T follicular helper cell (primary cell): ENCODE measurements at places on chromosomes 16 and 17.

DNA sequence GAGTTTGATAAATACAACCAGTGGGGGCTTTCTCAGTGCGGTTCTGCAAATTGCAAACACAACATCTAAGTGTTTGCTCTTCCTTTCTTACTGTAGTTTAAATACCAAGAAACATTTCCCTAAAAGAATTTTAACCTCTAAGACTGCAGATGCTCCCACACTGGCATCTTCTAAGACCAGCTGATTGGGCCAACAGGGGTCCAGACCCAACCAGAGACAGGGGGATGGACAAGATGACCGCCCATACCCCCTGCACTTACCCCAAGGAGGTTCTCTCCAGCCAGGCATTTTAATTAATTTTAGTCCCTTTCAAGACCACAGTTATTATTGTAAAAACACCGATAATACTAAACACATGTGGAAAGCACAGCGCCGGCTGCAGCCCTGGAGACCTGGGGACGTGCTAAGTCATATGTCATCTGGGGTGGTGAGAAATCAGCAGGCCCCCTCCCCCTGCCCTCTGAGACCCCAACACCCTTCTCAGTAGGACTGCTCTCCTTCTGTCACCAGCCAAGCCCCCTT lies 242.3 kb downstream of the SOX9 start:
- no peak for DNase-seq

- DNase-seq, result no peak
Measured at GRCh38 chr16:73056921-73057290, 9.0 kb upstream of the ZFHX3 start.

DNA sequence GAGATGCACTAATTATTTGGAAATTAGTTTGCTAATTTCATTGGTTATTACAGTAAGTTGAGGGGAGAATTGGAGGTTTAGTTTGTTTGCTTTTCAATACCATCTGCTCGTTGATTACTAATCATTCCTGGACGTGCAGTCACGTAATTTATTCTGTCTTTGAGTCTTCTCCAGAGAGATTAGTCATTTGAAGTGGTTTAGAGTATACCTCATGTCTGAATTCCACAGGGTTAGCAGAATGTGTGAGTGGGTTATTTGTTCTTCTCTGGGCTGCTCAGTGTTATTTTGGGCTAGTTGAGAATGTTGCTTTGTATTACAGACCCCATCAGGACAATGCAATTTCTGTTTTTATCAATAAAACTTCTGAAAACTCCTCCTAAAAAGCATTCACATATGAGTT lies 265.0 kb downstream of the RBFOX1 start:
- DNase-seq, result no peak

DNA sequence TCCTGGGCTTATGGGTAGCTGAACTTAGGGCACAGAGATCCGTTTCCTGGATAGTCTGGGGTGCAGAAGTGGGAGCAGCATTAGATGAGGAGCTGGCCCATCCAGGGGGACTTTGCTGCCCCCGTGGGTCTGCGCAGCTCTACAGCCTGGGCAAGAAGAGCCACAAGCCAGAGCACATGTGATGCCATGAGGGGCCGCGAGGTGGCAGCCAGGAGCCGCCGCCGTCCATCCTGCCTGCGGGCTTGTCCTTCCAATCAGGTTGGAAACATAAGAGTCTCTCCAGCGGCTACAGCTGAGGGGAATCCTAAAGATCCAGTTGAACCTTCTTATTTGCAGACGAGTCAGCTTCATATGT lies 21.9 kb downstream of the C1QTNF1 start:
- DNase-seq, result peak; percentile 32

DNA sequence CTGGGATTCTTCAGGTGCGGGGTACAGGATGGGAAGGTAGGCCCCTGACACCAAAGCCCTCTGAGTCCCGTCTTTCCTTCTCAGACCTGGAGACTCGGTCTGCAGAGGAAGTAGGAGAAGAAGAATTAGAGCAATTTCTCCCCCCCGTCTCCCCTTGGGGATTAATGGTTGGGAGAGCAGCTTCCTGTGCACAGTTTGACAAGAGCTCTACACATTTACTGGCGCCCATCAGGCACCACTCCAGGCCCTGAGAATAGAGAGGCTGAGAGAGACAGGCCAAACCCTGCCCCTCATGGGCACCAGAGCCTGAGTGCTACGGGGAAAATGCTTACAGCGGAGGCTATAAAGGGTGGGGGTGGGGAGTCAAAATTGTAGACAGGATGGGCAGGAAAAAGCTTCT lies 3.5 kb upstream of the C16orf74 start:
- no peak for DNase-seq

- DNase-seq, result no peak
Measured at GRCh38 chr16:72844225-72844920, 203.6 kb downstream of the ZFHX3 start.

DNA sequence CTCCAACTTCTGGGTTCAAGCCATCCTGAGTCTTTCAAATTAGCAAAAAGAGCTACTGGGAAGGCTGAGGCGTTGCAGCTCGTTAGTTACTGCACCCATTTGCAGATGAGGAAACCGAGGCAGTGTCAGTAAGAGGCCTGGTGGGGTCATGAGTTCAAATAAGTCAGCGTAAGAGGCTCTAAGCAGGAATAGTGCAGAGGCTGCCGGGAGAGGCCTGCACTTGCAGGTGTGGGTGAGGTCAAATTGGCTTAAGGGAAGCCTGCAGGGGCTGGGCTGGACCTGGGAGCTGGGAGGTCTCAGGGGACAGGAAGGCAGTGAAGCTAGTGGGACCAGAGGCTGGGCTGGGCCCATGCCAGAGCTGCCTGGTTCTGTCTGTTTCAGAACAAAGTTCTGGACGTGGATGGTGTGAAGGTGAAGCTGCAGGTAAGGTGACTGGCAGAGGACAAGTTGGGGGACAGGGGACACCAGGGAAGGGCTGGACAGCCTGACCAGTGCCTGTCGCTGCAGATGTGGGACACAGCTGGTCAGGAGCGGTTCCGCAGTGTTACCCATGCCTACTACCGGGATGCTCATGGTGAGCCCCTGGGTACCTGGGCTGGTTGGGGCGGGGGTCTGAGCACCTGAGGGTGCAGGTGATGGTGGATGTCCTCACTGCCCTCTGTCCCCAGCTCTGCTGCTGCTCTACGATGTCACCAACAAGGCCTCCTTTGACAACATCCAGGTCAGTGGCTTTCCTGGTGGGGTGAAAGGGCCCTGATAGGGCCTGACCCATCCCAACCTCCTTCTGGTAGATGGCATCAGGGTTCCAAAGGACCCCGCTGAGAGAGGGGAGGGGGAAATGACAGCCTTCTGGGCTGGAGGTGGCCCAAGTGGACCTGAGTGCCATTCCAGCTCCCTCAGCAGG lies 3.0 kb downstream of the RAB26 start:
- no peak for DNase-seq

DNA sequence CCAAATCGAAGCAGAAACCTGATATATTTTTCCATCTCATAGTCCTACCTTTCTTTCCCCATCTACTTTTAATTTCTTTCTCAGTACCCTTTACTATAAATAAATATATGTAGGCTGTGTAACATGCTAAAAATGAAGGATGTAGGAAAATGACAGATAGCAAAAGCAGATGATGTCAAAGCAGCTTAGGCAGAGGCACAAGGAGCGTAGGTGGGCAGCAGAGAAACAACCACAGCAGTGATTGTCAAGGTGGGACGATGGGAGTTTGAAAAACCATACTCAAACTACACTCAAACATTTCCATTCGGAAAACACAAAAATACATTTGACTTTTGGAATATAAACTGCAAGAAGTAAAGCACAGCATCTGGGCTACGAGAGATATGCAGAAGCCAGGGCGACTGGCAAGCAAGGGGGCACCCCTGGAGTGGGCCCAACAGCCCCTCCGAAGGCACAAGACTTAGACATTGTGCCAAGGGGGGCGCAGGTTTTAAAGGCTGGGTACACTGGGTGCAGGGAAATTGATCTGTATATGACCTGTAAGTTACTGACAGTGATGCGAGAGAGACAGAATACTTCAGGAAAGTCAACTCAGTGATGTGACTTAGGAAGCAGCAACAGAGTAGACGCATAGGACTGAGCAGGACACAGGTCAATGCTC lies 31.1 kb downstream of the SNN start:
- DNase-seq, result no peak

DNA sequence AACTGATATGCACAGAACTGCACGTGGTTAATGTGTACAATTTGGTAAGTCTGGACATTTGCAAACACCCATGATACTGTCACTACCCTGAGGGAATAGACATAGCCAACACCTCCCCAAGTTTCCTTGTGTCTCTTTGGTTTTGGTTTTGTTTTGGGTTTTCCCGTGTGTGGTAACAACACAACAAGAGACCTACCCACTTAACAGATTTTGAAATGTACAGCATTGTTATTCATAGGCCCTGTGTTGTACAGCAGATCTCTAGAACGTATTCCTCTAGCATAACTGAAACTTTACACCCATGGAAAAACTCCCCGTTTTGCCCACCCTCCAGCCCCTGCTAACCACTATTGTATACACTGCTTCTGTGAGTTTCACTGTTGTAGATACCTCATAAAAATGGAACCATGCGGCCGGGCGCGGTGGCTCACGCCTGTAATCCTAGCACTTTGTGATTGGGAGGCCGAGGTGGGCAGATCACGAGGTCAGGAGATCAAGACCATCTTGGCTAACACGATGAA lies 76.3 kb upstream of the TBC1D3K start:
- no peak for DNase-seq

DNA sequence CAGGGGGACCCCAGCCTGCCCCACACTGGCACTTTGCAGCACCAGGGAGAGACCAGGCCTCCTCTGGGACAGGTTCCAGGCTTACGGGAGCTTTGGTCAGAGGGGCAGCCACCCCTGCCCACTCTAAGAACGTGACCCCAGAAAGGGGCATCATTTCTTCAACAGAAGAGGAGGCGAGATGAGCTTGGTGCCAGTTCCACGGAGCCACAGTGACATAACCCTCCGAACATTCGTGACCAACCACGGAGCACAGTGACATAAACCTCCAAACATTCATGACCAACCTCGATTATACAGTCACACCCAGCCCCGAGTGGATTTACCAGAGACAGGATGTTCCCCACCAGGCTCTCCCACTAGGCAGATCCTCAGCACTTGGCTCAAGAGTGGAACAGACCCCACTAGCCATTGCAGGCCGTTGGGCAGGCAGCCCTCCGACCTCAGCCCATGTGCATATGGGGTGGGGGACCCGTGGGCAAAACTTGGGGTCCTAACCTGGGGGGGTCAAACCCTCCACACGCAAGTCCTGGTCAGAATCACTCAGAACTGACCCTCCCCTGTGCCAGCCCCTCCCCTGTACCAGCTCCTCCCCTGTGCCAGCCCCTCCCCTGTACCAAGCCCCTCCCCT lies 112.9 kb downstream of the METRNL start:
- DNase-seq, result no peak

- DNase-seq, result no peak
Measured at GRCh38 chr17:9935408-9935807, 30.3 kb upstream of the RCVRN start.

DNA sequence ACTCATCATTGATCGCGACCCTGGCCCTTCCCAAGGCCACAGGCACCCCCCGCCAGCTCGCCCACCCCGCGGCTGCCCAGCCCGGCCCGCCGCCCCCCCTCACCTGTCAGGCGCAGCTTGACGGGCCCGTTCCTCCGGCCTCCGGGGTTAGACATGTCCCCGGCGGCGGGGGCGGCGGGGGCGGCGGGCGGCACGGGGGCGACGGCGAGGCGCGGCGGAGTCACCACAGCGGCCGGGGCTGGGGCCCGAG lies 456 bp downstream of the SMURF2 start:
- no peak for DNase-seq

DNA sequence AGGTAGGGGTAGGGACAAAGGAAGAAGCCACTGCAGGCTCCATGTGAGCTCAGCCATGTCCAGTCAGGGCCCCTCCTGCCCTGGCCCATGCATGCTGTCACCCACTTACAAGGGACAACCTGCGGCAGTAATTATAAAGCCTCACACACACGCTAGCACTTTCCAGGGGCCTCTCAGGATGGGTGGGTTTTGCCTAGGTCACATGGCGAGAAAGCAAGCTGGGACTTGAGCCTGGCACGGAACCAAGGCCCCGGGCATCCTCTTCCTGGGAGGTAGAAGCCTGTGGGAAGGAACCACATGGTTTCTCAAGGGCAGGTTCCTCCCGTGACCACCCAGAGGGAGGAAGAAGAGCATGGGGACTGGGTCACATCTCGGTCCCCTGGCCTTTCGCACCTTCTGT lies 7.0 kb downstream of the ZNF319 start:
- no peak for DNase-seq

GRCh38 chr16:69105501-69106361 lies at the start of gene HAS3:
Gene HAS3, plus strand, starts transcription at chr16:69105653. Its CDS starts 3,743 bp downstream, at chr16:69109396.
- no peak for DNase-seq

DNA sequence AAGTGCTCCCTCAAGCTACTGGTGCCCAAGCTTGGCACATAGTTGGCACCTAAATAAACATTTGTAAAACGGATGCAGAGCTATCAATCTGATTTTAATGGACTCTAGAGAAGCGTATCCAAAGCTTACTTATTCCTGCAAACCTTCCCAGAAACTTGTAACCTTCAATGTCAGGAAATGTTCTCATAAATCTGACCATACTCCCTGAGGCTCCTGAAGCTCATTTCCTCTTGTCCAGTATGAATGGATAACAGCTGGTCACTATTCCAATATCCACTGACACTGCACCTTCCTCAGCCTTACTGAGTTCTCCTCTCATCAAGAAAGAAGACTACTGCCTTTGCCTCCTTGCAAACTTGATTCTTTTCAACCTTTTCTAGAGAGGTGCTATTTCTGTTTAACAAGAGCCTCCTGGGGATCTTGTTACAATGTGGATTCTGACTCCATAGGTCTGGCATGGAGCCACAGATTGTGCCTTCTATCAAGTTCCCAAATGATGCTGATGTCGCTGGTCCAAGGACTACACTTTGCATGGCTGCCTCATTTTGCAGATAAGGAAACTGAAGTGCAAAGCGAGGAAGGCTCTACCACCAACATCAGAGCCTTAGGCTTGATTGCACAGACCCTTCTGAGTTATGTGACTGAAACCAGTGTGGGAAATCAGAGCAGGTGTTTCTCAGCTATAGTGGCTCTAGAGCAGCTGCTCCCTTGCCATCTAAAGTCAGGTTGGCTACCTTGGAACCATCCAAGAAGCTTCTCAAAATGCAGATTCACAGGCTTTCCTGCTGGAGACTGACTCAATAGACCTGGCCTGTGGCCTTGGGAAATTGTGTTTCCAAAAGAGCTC lies 377.8 kb downstream of the SOX9 start:
- no peak for DNase-seq

DNA sequence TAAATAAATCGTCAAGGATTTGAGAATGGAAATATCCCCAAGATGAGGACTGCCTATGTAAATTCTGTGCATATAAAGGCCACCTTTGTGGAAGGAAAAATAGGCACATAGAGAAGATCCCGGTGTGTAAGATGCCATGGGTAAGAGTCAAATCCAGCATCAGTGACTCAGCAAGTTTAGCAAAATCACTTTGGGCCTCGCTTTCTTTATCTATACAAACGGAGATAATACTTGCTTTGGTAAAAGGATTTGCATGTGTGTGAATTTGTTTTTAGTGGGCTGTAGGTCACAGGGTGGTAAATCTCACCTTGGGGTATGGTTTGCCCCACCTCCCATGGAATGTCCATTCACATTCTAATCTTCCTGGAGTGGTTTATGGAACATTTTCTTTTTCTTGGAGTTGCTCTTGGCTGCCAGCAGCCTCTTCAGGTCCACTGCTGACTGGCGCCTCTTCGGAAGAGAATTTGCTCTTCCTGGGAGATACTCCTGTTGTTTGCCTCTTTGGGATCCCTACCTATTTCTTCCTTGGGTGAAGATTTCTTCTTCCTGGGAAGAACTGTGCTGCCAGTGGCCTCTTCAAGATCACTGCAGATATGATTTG lies 587.6 kb downstream of the CDH11 start:
- no peak for DNase-seq
